ENCODE measurements at places on chromosomes 3 and 15.

GRCh38 chr15:63968700-63969099, 77.6 kb downstream of the DAPK2 start:
- DNase-seq, result peak; percentile 54

DNA sequence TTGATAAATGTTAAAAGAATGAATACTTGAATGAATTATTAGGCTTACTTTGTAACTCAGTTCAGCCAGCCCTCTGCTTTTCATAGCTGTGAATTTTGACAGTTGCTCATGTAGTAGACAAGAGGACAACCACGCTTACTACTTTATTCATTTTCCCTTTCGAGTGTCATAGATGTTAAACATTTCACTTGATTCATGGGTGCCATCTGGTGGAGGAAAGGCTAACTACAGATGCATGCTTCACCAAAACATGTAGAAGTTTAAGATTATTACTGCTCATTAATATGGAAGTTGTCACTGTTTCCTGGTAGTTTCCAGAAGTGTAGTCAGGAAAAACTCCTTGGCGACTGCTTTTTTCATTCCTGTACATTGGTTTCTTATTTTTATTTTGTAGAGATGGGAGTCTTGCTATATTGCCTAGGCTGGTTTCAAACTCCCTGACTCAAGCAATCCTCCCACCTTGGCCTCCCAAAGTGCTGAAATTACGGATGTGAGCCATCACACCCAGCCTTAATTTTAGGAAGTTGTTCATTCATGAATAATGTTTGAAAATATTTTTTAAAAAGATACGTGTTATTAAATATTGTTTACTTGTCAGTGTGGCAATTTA, 163.2 kb downstream of the B3GALNT1 start:
- DNase-seq, result peak; percentile 91

- DNase-seq, result no peak
Observed at GRCh38 chr15:64691896-64692565, 83.4 kb downstream of the RBPMS2 start.

DNA sequence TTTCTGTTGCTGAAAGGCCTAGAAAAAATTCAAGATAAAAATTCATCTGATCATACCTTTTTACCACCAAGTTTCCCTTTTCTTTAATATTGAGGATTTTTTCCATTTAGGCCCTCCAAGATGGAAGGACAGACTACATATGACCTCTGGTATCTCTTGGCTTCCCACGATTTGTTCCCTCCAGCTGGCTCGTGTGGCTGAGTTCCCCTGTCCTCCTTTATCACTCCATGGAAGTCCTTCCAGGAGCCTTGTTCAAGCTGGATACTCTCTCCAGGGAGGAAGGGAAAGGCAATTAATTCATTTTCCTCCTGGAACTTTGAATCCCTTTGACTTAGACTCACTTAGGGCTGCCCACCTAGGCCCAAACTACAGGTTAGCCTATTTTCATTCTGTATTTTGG, 110.6 kb downstream of the CFAP44 start:
- DNase-seq, result peak; percentile 28

DNA sequence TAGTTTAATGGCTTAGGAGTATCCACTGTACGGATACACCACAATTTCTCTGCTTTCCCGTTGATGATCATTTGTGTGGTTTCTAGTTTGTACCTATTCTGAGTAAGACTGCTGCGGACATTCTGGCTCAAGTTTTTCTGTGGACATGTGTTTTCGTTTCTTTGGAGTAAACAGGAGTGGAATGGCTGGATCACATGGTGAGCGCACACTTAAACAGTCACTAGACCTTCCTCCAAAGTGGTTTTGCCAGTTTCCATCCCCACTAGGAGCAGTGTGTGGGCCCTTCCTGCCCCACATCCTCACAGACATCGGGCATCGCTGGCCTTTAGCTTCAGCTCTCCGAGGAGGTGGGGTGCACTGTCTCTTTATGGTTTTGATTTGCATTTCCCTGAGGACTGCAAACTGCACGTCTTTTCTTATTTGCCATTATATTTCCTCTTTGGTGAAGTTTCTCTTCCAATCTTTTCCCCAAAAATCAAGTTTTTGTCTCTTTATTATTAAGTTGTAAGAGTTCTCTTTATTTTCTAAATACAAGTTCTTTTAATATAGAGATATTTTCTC, 94.1 kb downstream of the VGLL4 start:
- no peak for DNase-seq

DNA sequence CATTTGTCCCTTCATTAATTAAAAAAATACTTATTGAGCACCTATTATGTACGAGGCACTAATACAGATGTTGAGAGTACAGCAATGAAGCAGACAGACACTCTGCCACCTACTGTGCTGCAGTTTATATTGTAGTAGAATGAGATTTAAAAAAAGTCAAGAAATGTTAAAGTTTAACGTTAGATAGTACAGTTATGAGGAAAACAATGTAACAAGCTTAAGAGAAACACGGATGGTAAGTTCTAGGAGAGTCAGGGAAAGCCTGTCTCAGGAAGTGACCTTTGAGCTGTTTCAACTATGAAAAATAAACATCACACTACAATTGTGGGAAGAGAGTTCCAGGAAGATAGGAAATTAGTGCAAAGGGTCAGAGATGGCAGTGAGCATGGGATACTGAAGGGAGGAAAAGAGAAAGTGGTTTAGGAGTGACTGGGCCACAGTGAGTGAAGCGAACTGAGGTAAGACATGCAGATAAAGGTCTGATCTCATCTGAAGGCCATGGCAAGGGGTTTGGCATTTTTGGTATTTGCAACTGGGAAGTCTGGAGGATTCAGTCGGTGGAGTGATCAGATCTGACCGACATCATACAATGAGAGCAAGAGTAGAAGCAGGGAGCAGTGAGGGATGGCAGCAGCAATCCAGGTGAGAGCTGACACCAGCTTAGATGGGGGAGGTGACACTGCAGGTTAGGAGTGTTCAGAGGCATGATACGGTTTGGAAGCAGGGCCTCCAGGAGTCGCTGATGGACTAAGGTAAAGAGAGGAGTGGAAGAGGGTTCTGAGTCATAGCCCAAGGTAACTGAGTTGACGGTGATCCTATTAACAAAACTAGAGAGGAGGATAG, 28.5 kb downstream of the PLSCR4 start:
- no peak for DNase-seq
